SK-N-SH (cell line): ENCODE measurements at places on chromosomes 16 and 17.
A peak's percentile ranks its signal among the peaks of the same experiment; 100 is the strongest.

- peaks cover 13% of the 10 kb centered on the region for H3K4me1 ChIP-seq
- H3K27ac ChIP-seq: peak overlapping the region; percentile 74
- no peaks in the 10 kb centered on the region; the same call in 1 of the 2 replicates for H3K36me3 ChIP-seq
- peak; percentile 83 for DNase-seq
- H3K4me3 ChIP-seq: peak overlapping the region; percentile 42; the same call in 1 of the 2 replicates
Measured at GRCh38 chr16:85610446-85611193, 2.5 kb upstream of the GSE1 start.

GRCh38 chr16:47927330-47927729, 228.5 kb downstream of the ABCC12 start:
- no peak overlapping the region for H3K27ac ChIP-seq
- H3K36me3 ChIP-seq: no peaks in the 10 kb centered on the region
- DNase-seq: no peak
- no peaks in the 10 kb centered on the region for H3K27me3 ChIP-seq
- no peak overlapping the region for H3K4me3 ChIP-seq

DNA sequence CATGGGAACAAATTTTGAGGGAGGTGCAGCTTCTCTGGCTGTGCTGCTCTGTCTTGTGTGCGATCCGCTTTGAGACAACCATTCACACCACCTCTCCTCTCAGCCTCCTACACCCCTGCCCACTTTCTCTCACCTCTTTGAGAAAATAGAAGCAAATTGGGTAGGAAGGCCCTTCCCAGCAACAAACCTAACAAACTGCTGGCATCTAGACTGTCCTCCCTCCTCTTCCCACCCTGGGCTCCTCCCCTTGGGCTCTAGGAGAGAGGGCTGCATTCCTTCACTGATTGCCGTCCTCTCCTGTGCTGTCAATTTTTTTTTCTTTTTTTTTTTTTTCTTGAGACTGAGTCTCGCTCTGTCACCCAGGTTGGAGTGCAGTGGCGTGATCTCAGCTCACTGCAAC, 13.5 kb downstream of the CDIPT start:
- H3K4me3 ChIP-seq: no peak overlapping the region
- H3K27ac ChIP-seq: no peak overlapping the region
- DNase-seq: no peak
- peaks cover 15% of the 10 kb centered on the region for H3K36me3 ChIP-seq

GRCh38 chr17:47729476-47729875, 3.6 kb upstream of the TBX21 start:
- H3K27me3 ChIP-seq: peaks cover 80% of the 10 kb centered on the region
- peaks cover 33% of the 10 kb centered on the region; the same call in 1 of the 2 replicates for H3K4me1 ChIP-seq
- H3K27ac ChIP-seq: no peak overlapping the region
- no peaks in the 10 kb centered on the region for H3K36me3 ChIP-seq
- DNase-seq: no peak

GRCh38 chr16:2296661-2297505, 29.0 kb upstream of the RNPS1 start:
- H3K4me3 ChIP-seq: no peak overlapping the region
- no peaks in the 10 kb centered on the region for H3K27me3 ChIP-seq
- H3K27ac ChIP-seq: no peak overlapping the region
- H3K36me3 ChIP-seq: no peaks in the 10 kb centered on the region
- peak; percentile 82 for DNase-seq
